ENCODE measurements at places on chromosomes 4 and X.

- no peak for DNase-seq
Measured at GRCh38 chr4:89657931-89658700, 178.8 kb downstream of the SNCA start.

GRCh38 chrX:133854290-133854689 is 131.1 kb downstream of the GPC3 start:
- no peak for DNase-seq

DNA sequence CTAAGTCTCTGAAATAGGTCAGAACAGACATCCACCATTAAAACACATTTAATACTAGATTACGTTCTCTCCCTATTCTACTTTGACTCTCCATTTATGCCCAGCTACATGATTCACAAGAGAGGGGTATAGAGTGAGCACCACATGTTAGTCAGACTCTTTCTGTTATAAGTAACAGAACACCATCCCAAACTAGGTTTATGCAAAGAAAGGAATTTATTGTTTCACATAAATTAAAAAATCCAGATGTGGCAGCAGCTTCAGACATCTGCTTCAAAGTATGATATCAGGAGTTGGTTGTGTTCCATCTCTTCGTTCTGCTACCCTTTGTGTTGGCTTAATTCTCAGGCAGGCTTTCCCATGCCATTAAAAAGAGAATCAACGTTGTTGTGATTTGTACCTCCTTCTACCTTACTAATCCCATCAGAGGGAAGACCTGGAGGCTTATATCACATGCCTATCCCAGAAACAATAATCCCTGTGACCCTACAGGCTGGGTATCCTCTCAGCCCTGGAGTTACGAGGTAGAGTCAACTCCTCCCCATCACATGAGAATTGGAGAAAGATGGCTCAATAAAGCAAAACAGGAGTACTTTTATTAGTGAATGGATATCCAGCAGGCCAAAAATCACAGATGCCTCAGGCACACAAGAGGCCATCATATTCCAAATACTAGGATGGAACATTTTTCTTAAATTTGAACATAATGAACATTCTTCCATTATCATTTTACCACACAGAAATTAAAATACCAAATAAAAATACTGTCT is 163.2 kb downstream of the SLC7A11 start:
- no peak for DNase-seq

DNA sequence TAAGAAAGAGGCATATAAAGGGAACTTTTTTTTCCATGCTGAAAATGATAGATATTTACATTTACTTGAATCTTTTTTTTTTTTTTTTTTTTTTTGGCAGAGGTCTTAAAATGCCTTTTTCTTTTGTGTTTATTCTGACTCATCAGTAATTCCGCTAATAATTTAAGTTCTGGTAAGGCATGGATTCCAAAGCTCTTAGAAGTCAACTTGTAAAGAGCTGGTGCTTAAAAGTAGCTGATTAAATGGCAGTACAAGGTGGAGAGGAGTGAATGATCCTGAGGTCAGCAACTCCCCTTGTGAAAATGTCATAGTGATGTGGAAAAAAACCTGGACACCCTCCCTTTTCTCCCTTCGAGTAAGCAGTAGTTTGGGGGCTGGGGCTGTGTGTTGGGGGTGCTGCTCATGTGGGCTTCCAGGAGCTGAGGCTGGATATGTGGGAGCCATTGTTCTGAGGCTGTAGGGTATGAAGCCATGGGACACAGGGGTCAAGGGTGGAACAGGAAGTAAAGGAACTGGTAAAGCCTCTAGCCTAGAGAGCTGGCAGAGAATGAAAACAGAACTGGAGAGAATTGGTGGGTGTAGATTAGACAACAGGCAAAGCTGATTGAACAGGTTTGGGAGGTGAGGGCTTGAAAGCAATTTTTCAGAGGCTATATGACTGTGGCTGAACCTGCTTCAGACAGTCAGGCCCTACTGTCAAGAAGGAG is 41.0 kb upstream of the PITX2 start:
- no peak for DNase-seq

GRCh38 chr4:17765514-17766286 is 15.7 kb downstream of the FAM184B start:
- DNase-seq, result no peak

DNA sequence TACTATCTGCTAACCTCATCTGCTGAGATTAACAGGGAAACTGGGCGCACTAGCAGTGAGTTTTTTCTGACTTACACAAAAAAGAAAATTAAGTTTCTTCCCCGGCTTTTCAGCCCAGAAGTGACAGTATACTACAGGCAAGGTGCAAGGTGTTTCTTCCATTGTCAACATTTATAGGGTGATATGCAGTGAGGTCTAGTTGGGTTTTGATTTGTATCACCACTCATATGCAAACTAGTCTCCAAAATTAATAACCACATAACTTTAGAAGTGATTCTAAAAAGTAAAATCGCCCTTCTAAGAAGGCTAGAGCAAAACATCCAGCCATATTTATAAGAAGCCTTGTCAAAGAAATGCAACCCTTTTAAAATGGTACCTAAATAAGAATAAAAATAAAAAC is 640.1 kb downstream of the ARAP2 start:
- DNase-seq, result no peak

DNA sequence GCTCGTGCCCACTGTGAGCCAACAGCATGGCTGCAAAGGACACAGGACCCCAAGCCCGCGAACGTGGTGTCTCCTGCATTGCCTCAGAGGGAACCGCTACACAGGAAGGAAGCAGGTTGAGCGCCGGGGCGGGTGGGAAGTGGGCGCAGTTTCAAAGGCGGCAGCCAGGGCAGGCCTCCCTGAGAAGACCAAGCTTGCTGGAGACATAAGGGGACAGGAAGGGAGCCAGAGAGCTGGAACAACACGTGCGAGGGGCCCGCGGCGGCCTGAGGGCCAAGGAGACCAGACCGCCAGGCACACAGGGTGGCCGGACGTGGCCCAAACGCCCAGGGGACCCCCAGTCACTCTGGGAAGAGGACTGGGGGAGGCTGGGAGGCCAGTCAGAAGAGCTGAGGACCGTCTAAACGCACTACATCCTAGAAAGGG is 32.0 kb downstream of the CTBP1 start:
- DNase-seq, result no peak

Data from DMS153 (cell line).